ENCODE measurements at places on chromosomes 12 and 14.

GRCh38 chr14:96914571-96915128, 117.5 kb downstream of the VRK1 start:
- DNase-seq, result no peak

GRCh38 chr12:21369141-21369980, 3.3 kb upstream of the IAPP start:
- DNase-seq, result no peak

GRCh38 chr14:59827401-59827800, 43.2 kb downstream of the RTN1 start:
- no peak for DNase-seq

DNA sequence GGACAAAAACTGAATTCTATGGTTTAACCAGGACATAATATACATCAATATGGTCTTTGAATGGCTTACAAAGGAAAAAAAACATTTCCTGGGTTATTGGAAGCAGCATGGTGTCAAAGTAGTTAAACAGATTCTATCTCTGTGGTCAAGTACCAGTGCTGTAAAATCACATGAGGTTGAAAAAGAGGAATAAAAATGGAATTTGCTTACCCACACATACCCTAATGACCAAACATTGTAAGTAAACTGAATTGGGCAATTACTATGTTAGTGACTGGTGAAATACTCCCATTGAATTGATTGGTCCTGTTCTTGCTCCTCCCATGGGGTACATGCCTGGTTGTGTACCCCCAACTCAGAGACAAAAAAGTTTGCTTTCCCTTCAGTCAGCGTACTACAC, 19.6 kb downstream of the IFNG start:
- DNase-seq, result no peak

GRCh38 chr12:22416801-22417200, 82.3 kb upstream of the ST8SIA1 start:
- DNase-seq, result no peak

DNA sequence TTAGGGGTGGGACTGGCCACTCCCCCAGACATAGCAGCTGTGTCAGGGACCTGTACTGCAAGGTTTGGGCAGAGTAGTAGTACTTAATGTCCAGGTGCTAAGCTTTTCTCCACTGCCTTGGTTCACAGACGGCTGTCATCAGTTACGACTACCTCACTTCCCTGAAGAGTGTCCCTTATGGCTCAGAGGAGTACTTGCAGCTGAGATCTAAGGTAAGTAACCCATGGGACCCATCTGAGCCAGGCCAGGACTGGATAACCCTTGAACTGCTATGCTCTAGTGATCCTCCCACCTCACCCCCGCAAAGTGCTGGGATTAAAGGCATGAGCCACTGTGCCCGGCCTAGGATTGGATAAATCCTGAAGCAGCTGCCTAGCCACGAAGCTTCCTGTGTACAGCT, 22.4 kb downstream of the ADCK1 start:
- no peak for DNase-seq

GRCh38 chr12:47848853-47849252, 29.1 kb upstream of the HDAC7 start:
- no peak for DNase-seq

DNA sequence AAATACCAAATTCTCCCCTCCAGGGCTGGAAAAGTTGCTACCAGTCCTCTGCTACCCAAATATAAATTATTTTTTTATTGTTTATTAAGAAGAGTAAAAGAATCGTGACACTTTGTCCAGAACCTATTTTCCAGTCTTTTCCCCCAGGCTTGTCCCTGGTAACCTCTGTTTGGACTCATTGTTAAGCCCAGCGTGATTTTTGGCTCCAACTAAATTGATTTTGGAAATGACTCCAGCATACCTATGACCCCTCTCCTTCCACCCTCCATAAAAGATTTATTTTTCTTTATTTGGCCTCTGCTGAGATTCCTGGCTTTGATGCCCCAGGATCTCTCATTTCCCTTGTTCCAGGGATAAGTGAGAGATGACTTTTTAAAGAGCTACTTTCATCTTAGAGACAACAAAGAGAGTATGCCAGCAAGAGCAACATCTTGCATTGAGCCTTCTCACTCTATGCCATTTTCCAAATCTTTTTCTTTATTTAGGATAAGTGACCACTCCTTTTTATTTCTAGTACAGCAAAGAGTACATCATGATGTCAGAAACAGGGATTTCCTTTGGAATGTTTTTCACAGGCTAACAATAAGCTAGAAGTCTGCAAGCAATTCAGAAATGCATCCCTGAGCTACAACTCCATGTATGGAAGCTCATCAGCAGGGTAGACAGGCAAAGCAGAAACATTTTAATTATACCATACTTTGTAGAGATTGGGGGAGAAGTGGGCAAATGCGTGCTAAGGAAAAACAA, 75.8 kb downstream of the DAD1 start:
- DNase-seq, result no peak

DNA sequence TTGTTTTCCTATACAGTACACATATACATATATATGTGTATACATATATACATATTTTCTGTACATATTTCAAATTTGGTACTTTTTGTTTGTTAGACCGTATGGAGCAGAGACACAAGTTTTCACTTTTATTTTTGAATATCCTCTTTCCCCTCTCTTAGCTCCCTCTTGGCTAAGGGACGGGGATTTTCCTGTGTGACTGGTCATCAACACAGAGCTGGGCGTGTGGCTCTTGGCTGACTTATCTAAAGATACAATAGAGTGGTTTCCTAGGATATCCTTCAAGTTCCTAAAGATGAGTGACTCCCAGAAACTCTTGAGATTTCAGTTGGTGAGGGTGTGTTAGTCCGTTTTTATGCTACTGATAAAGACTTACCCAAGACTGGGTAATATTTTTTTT, 1404.5 kb upstream of the TMEM132C start:
- DNase-seq, result no peak

GRCh38 chr12:15050659-15051058, 77.8 kb downstream of the PDE6H start:
- DNase-seq, result no peak

- DNase-seq, result no peak
Measured at GRCh38 chr12:56721721-56722120, 3.4 kb downstream of the NACA start.

GRCh38 chr14:45868377-45868776, 615.4 kb upstream of the MIS18BP1 start:
- no peak for DNase-seq

GRCh38 chr12:67457778-67458665, 188.9 kb downstream of the CAND1 start:
- peak; percentile 46 for DNase-seq

GRCh38 chr12:32390572-32391219, 8.7 kb upstream of the FGD4 start:
- no peak for DNase-seq

- DNase-seq, result no peak
Measured at GRCh38 chr12:56816491-56816890, 53.4 kb downstream of the HSD17B6 start.

GRCh38 chr12:121776190-121777098, 17.0 kb downstream of the RHOF start:
- peak; percentile 79 for DNase-seq

DNA sequence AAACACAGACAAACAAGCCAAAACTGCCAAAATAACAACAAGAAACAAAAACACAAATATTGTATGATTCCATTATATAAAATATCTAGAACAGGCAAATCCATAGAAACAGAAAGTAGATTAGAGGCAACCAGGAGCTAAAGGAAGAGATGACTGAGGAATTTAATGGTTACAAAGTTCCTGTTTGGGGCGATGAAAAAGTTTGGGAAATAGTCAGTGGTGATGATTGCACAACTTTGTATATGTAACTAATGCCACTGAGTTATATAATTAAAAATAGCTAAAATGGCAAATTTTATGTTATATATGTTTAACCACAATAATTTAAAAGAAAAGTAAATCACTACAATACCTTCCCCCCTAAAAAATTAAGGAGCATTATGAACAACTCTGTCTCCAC, 24.5 kb downstream of the GNPTAB start:
- no peak for DNase-seq

DNA sequence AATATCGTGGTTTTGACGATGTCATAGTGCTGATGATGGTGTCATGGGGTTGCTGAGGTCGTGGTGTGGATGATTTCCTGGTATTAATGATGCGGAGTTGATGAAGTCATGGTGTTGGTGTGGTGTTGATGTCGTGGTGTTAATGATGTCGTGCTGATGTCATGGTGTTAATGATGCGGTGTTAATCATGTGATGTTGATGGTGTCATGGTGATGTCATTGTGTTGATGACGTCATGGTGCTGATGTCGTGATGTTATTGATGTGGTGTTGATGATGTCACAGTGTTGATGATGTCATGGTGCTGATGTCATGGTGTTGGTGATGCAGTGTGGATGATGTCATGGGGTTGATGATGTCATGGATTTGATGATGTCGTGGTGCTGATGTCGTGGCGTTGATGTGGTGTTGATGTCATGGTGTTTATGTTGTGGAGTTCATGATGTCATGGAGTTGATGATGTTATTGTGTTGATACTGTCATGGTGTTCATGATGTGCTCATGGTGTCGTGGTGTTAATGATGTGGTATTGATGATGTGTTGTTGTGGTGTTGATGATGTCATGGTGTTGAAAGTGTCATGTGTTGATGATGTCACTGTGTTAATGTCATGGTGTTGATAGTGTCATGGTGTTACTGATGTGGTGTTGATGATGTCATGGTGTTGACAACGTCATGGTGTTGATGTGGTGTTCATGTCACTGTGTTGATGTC, 48.5 kb upstream of the RIMBP2 start:
- no peak for DNase-seq

GRCh38 chr14:54577977-54578376, 11.0 kb downstream of the SAMD4A start:
- DNase-seq, result no peak

DNA sequence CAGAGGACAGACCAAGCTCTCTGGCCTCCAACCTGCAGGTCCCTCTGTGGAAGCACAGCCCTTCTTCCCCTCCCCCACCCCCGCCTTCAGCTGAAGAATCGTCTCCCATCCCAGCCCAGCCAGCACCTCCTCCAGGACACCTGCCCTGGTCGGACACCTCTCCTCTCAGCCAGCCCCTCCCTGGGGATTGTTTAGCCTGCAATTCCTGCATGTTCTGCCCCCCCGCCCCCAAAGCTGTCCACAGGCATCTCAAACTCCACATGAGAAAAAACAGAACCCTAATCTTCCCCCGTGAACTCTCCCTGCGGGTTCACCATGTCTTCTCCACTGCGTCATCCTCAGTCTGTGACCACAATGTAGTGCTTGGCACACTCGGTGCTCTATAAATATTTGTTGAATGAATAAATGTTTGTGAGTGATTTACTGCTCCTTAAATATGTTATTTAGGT, 24.1 kb downstream of the PRIMA1 start:
- DNase-seq, result no peak

GRCh38 chr12:50057000-50057841, at the start of gene ASIC1:
ASIC1 (plus strand) TSS chr12:50057596; CDS start chr12:50058767, 1,171 bp downstream.
- DNase-seq, result peak; percentile 80

DNA sequence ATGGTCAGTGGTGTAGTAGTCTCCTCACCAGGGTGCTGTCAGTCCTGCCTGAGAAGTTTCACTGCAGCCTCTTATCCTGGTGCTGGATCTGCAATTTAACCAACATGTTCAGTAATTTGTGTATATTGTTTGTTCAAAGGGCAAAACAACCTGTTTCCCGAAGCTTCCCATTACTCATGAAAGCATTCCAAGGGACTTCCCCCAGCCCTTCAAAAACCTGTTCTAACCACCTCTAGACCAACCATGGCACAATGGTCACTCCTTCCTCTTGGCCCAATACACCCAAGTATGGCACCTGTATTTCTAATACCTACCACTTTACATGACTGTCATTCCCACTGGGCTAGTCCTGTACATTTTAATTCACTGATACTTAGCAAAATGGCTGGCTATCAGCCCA, 12.1 kb downstream of the CKAP4 start:
- DNase-seq, result no peak

All from AG08395 (cell line).